Activated T-helper 1 cell treated with anti-CD3 and anti-CD28 coated beads, Interleukin-12 subunit alpha, Interleukin-12 subunit beta, Interleukin-2, Interleukin-4 antibody, amounts not matched to agents 30 ng/mL and 10 ng/mL and 1 ng/mL, durations not matched to agents 14 hours and 24 hours and 36 hours (primary cell): ENCODE measurements at places on chromosomes 2 and 18. TPM values are rescaled to one million over a fixed set of nuclear protein-coding genes. Genes with fewer than 3 reads are reported as not detected.

SPAST gene
- 18.9 and 21.0 TPM in 2 replicates for total RNA-seq

SPC25 gene
- 17.9 and 19.9 TPM in 2 replicates for total RNA-seq

DNA sequence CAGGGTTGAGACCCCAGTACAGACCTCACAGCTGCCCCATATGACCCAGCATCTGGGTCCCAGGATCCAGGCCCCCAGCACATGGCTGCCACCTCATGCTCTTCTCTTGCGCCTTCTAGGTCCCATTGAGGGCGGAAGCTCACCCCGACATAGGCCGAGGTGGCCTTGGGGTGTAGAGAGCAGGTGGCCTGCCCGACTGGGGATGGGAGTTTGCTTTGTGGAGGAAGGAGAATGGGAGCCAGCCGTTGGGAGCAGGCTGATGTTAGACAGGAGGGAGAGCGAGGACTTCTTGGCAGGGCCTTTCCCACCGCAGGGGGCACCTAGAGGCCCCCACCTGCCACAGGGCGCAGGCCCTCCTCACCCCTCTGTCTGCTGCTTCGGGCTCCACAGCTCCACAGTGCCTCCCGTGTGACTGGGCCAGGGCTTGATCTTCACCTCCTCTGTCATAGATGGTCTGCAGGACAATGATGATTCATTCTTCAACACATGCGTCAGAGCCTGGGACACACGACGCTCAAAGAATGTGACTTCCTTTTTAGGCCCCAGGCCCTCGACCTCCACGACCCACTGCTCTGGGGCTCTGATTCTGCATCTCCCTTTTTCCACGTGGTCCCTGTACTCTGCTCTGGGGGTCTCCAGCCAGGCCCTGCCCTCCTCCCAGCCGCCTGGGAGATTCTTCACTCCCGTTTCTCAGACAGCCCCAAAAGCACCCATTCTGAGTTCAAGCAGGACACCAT, 86.6 kb upstream of the ODC1 start:
- H3K27me3 ChIP-seq, result peaks cover 11% of the 10 kb centered on the region
- no peak for DNase-seq
- no peak overlapping the region for H3K27ac ChIP-seq
- H3K36me3 ChIP-seq, result no peaks in the 10 kb centered on the region

DNA sequence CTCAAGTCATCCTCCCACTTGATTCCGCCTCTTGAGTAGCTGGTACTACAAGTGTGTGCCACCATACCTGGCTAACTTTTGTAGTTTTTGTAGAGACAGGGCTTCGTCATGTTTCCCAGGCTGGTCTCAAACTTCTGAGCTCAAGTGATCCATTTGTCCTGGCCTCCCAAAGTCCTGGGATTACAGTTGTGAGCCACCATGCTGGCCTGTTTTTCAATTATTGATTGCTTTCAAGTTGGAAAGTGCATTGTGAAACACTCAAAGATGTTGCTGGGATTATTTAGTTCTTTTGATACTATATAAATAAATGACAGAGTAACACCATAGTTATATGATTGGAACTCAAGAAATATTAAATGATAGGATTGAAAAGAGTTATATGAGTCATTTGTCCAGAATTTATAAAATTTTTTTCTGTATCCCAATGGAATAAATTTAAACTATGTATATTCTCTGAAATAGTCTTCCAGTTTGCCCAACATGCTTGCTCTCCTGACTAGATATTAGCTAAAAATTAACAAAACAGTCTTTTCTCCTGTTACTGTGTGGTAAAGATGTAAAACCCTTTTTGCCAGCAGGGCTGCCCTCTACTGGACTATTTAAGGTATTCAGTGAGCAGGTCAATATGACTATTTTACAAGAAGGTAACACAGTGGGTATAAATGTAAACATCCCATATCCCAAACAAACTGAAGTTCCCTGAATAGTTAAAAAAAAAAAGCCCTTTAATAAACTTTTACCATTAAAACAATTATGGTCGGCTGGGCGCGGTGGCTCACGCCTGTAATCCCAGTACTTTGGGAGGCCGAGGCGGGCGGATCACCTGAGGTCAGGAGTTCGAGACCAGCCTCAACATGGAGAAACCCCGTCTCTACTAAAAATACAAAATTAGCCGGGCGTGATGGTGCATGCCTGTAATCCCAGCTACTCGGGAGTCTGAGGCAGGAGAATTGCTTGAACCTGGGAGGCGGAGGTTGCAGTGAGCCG, 42.7 kb downstream of the ACSL3 start:
- no peak overlapping the region for H3K4me3 ChIP-seq
- no peak for DNase-seq
- H3K27me3 ChIP-seq, result no peaks in the 10 kb centered on the region
- H3K4me1 ChIP-seq, result peaks cover 15% of the 10 kb centered on the region
- peaks cover 12% of the 10 kb centered on the region for H3K36me3 ChIP-seq

GRCh38 chr2:953975-954686, 3.5 kb downstream of the SNTG2 start:
- H3K4me1 ChIP-seq, result peaks cover 7% of the 10 kb centered on the region
- DNase-seq, result no peak
- no peak overlapping the region for H3K27ac ChIP-seq
- H3K27me3 ChIP-seq, result peaks cover 45% of the 10 kb centered on the region
- no peak overlapping the region for H3K4me3 ChIP-seq
- no peaks in the 10 kb centered on the region for H3K36me3 ChIP-seq

SP5 gene
- not detected in 2 replicates for total RNA-seq

- no peak overlapping the region for H3K27ac ChIP-seq
- H3K4me1 ChIP-seq, result no peaks in the 10 kb centered on the region
- no peak overlapping the region for H3K4me3 ChIP-seq
- no peak for DNase-seq
- peaks cover 2% of the 10 kb centered on the region for H3K27me3 ChIP-seq
These were observed 36.5 kb downstream of the ZNF385B start for GRCh38 chr2:179824961-179825360.
